ENCODE measurements at places on chromosomes 6 and 20. TPM values are rescaled to one million over a fixed set of nuclear protein-coding genes. Genes with fewer than 3 reads are reported as not detected.

Gene TNFRSF21
- total RNA-seq = 15.7 TPM

Gene DYNLRB1
- 93.7 TPM for total RNA-seq

Gene SLC35F1
- under 0.01 TPM for total RNA-seq

Gene HELZ2
- 25.4 TPM for total RNA-seq

Gene DEFB127
- total RNA-seq = not detected

Gene SEMG1
- total RNA-seq = not detected

Gene C20orf96
- total RNA-seq = 0.98 TPM

Gene HCK
- total RNA-seq = not detected

Gene HMGCLL1
- total RNA-seq = not detected

Gene SLC22A7
- total RNA-seq = not detected

Gene ZNF343
- total RNA-seq = 11.8 TPM

Gene STMND1
- total RNA-seq = not detected

Gene GZF1
- total RNA-seq = 18.4 TPM

Gene PGC
- not detected for total RNA-seq

Gene SLC52A3
- total RNA-seq = 0.11 TPM

Gene CFAP206
- 3.5 TPM for total RNA-seq

Gene TRIM31
- 0.11 TPM for total RNA-seq

Gene PTCRA
- not detected for total RNA-seq

Gene LY6G5C
- total RNA-seq = not detected

Gene ULBP2
- total RNA-seq = 5.1 TPM

Gene RNF217
- total RNA-seq = 288 TPM

Gene PNISR
- total RNA-seq = 59.0 TPM

Gene SLC4A11
- total RNA-seq = 1.6 TPM

Gene PRR18
- total RNA-seq = not detected

Gene FRS3
- 2.7 TPM for total RNA-seq

Gene LRRC73
- 0.54 TPM for total RNA-seq

Gene SLC26A8
- not detected for total RNA-seq

Gene MCCD1
- not detected for total RNA-seq

Gene TRIM40
- total RNA-seq = not detected

Gene PHACTR3
- total RNA-seq = 1.6 TPM

Gene ZNF184
- total RNA-seq = 3.8 TPM
